CD8-positive, alpha-beta T cell (primary cell): ENCODE measurements at places on chromosomes 2 and 18.

DNA sequence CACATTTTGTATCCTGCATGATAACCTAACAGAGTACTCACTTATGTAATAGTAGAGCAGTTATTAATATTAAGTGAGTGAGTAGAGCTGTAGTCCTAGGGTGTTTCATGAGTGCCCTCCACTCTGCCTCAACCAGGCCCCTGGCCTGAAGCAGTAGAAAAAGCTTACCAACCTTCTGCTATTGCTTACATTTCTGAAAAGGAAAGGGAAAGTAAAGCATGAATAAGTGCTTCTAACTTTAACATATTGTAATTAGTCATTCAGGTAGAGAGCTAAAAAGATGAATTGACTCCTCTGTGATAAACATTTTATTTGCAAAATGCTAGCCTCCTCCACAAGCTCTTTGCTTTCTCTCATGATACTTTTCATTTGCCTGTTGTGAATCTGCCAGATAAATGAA, 94.7 kb upstream of the RPE start:
- no peak for DNase-seq

- DNase-seq: no peak
Measured at GRCh38 chr2:120313695-120314615, 32.0 kb upstream of the INHBB start.

GRCh38 chr2:166539340-166540162, 45.5 kb upstream of the SCN7A start:
- DNase-seq: peak; percentile 55

- DNase-seq: no peak
Measured at GRCh38 chr18:32271672-32272208, 81.9 kb downstream of the MEP1B start.

DNA sequence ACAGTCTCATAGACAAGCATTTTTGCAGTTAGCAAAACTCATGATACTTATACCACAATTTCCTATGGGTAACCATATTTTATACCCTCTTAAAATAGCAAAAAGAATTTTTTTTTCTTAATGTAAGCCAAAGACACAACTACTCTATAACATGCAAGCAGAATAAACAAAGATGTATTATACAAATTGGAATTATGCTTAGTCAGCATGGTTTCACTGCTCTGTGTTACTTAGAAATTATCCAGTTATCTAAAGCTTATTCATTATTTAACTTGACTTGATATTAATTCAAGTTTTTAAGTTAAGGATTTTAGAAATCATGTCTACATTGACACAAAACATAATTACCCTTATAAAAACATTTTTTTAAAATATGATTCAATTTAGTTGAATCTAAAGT, 449.8 kb upstream of the CDH2 start:
- DNase-seq: no peak

- no peak for DNase-seq
Measured at GRCh38 chr18:26536664-26537063, 11.7 kb downstream of the KCTD1 start.

DNA sequence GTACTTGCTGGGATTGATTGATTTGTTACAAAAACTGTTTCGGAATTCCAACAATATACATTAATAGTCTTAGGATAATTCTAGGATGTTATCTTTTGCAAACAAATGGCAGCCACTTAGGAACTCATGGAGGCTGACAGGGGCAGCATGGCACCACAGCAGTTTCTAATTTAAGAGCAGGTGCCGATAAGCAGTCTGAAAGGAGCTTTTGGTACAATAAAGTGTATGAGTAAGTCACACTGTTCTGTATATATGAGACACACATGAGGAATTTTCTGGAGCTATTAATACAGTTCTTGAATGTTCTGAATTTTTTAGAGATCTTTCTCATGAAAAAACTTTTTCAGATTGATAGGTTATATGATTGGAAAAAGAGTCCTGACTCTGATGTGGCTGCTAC, 52.2 kb downstream of the EIF5B start:
- DNase-seq: no peak

DNA sequence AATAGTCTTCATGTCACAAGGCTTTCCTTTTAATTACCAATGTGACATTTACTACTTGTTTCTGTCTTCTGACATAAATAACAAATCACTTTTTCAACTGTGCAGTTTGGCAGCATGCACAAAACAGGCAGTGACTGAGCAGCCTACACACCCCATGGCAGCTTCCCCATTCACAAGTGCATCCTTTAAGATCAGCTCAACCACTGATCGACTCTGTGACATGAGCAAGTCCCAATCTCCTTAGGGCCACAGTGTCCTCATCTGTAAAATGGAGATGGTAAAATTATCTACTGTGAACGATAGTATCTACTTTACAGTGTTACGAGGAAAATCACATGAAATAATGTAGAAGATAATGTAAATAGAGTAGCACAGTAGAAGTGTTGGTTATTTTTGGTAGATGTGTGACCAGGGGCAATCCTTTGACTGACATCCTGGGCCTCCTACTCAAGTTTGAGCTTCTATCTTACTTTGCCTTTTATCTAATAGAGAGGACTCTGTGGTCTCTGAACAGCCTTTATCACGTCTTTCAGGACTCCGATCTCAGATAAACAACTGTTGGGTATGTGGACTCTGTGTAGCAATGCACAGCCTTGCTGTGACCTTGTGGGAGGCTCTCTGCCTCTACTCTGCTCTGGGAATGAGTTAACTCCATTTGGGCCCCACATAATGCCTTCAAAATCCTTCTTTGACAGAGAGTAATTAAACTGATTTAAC, 120.6 kb downstream of the PIGN start:
- DNase-seq: no peak

GRCh38 chr2:168030862-168031624, 216.4 kb downstream of the STK39 start:
- no peak for DNase-seq

DNA sequence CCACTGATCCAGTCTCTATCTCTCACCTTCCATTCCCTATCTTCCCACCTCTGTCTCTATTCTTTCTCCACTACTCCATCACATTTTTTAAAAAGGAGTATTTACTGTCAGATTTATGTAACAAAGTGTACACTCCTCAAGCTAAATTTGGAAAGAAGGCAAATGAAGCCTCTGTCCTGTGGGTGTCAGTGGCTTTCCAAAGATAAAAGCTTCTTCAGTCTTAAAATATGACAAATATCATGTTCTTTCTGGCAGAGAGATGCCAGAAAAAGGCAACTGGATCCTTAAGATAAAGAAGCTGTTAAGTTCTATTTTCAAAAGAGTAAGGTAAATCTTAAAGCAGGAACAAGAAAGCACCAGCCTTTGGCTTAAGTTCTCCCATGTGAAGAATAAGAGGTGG, 7.1 kb downstream of the DUSP11 start:
- no peak for DNase-seq

GRCh38 chr2:210839450-210839849, 283.1 kb downstream of the CPS1 start:
- no peak for DNase-seq

GRCh38 chr18:75249672-75250470, 39.3 kb downstream of the TSHZ1 start:
- DNase-seq: no peak

DNA sequence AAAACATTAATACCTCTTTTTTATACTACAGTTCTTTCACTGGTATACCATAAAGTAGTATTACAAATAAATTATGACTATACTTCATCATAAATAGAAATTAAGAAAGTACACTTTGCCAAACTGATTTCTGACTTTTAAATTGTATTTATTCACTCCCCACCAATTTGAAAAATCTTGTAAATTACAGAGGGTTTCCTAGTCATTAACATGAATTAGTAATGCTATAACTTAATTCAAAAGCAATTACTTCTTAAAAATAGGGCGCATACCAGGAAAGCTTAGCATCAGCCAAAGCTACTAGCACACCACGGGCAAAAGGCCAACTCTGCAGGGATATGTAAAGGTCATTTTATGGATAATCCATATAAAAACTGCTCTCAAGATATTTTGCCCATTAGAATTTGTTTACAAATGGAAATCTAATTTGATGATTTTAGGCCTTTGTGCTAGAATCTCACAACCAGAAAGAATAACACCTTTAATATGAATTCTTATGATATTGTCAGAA, 142.3 kb downstream of the PIGN start:
- DNase-seq: no peak

DNA sequence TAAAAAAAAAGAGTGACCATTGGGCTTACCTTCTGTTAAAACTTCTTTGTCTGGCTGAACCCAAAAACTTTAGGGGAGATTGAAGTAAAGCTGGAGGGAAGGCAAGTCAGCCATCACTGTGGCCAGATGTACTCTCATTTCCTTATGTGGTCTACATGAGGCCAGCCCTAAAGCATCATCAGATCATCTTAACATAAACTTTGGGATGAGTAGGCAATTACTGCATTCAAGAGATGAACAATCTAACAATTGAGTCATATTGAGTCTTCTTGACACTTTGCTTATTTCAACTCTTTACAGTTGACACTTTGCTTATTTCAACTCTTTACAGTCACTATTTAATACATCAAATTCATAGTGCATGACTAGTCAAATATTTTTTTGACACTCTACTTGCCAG, 155.6 kb downstream of the QPCT start:
- DNase-seq: no peak

GRCh38 chr2:74991977-74992376, 33.5 kb downstream of the POLE4 start:
- no peak for DNase-seq

GRCh38 chr2:161842736-161843433, 218.7 kb downstream of the SLC4A10 start:
- DNase-seq: no peak

DNA sequence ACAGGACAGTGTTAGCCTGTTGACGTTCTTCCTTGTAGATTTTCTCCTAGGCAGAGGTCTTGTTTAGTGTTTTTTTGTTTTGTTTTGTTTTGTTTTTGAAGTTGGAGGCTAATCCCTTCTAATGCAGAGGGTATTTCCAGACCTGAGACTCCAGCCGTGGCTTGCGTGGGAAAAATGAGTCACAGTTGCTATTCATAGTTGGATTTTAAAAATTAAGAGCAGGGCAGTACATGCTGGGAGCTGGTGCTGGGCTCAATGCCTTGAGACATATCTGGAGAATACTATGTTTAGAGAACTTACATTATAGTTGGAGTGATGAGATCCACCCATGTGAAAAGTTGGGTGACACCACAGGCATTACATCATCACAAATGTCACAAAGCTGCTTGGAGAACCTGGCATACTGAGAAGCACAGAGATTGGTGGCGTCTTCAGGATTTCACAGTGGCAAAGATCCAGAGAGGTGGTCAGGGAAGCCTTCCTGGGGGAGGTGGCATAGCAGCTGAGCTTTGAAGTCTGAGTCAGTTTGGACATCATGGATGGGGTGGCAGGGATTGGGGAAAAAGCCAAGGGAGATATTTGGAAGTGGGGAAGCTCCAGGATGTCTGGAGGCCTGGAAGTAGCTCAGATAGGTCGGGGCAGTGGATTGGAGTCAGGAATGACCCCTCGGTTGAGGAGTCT, 249.4 kb downstream of the LOXHD1 start:
- DNase-seq: no peak

DNA sequence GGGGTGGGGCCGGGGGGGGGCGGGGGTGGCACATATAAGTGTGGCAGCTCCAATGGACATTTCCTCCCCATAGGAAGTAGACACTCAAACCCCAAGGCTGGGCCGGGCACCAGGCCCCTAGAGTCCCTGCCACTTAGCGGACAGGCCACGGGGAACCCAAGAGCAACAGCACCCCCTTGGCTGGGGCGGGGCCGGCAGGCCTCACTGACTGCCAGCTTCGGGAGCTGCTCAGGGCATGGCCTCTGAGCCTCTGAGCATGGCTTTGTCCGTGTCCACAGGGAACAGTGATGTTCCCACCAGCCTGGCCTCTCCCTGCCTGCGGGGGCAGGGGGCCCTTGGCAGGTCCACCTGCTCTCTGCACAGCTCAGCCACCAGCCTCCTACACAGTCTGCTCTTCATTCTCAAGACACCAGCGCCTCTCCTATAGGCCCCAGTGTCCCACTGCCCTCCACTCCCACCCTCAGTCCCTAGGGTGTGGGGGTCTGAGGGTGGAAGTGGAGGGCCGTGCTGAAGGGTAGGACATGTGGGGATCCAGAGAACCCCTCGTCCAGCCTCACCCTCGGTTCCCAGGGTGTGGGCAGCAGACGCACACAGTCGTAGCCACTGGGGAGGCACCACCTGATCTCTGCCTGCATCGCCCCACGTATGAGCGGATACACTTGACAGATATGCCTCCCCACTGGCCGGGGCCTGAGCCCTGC, 106.7 kb downstream of the FAM210A start:
- DNase-seq: no peak

DNA sequence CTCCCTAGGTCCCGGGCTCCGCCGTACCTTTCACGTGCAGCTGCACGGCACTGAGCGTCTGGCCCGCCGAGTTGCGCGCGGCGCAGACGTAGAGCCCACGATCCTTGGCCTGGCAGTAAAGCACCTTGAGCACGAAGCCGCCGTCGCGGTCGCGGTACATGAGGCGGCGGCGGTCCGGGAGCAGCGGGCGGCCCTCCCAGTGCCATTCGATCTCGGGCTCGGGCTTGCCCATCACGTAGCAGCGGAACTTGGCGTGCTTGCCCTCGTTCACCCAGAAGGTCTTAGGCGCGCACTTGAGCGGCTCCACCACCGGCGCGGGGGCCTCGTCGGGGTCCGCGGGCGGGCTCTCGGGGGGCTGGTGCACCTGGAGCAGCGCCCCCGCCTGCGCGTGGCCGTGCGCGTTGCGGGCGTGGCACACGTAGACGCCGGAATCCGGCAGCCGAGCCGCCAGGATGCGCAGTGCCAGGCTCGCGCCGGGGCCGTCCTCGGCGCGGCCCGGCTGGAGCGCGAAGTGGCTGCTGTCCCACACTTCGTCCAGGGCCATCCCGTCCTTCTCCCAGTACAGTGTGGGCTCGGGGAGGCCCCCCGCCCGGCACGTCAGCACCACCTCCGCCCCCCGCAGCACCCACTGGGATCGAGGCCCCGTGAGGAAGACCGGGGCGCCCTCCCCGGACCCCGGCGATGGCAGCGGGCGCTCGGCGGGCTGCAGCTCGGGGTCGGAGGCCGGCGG, 980 bp downstream of the OBSL1 start:
- no peak for DNase-seq

GRCh38 chr2:152298754-152299153, 36.2 kb upstream of the FMNL2 start:
- no peak for DNase-seq

DNA sequence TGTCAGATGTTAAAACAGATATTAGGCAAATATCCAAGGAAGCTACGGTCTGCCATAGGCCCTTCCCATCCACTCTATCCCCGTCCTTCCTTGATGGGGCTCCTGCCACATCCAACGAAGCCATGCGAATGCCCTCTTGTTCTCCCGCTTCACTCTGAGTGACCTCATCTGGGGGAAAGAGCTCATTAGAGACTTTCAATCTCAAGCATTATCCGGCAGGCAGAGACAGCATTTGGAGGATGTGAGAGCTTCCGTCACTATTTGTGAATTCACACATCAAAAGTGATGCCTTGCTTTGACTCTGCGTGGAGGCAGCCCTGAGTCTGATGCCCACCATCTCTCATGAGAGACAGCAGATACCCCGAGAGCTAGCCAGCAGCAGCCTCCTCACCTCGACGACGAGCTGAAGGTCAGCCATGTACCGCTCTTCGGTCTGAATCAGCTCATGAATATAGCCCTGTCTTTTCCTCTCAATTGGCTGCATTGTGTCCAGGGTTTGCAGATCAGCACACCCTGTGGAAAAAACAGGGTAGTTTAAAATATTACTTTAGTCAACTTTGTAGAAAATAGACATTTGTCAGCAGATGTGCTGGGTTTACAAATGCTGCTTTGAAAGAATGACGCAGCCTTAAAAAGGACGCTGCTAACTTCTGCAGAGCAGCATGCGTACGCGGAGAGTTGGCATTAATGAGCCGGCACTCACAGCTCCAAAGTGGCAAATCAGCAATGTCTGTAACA, 45.9 kb downstream of the FAM228A start:
- DNase-seq: no peak

GRCh38 chr18:23945416-23946079, 69.0 kb upstream of the TTC39C start:
- DNase-seq: no peak

GRCh38 chr2:199575416-199575815, 117.7 kb upstream of the SATB2 start:
- DNase-seq: no peak
